IMR-90 (cell line): ENCODE measurements at places on chromosomes 3 and 15. TPM values are rescaled to one million over a fixed set of nuclear protein-coding genes. Genes with fewer than 3 reads are reported as not detected.

- DNase-seq: no peak
Observed at GRCh38 chr3:14490255-14490654, 49.9 kb downstream of the GRIP2 start.

The UBA5 gene
- 20.3 and 38.6 TPM in 2 replicates for total RNA-seq

DNA sequence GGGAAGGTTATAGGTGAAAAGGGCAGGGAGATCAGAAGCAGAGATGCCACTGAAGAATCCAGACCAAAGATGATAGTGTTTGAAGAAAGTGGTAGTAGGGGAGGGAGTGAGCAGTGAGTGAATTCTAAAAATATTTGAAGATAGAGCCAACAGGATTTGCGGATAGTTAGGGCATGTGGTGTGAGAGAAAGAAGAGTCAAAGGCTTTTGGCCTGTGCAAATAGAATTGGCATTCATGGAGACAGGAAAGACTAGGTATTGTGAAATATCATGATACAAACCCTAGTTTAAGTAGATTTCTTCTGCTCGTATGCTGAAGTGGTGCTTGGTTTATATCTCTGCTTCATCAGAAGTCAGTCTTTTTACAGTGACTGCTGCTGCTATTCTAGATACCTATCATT is 224.2 kb upstream of the CFAP20DC start:
- peak; percentile 55 for DNase-seq

The SHF gene
- 1.8 and 2.2 TPM in 2 replicates for total RNA-seq
